ENCODE measurements at places on chromosomes 3 and 15.

GRCh38 chr3:124964387-124964786, 29.8 kb upstream of the MUC13 start:
- no peak for DNase-seq

- DNase-seq = no peak
Measured at GRCh38 chr3:46714728-46715506, 2.8 kb downstream of the PRSS50 start.

GRCh38 chr3:60030982-60031381, 981.2 kb upstream of the CFAP20DC start:
- no peak for DNase-seq

DNA sequence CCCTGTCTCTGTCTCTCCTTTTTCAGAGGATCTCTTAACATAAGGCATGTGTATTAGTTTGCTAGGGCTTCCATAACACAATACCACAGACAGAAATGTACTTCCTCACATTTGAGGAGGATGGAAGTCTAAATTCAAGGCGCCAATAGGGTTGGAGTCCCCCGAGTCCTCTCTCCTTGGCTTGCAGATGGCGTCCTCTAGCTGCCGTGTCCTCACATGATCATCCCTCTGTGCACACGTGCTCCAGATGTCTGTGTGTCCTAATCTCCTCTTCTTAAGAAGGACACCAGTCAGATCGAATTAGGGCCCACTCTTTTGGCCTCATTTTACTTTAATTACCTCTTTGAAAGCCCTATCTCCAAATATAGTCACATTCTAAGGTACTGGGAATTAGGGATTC, 23.0 kb upstream of the BFSP2 start:
- no peak for DNase-seq

- DNase-seq = no peak
Measured at GRCh38 chr3:4447295-4447999, 19.6 kb downstream of the SUMF1 start.

DNA sequence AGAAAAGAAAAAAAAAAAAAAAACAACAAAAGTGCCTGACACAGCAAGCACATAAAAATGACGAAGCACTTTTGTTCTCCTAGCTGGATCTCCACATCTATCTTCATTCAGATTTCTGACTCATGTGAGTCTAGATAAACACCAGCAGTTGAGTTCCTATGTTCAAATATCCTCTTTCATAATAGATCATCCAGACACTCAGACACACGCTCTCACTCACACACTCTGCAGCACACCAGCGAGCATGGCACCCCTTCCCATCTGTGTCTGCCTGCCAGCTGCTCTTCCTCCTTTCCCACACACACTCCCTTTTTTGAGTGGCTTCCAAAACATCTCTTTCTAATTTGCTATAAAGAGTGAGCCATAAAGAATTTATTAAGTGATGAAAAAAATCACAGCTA, 19.8 kb upstream of the CELF6 start:
- DNase-seq = no peak

DNA sequence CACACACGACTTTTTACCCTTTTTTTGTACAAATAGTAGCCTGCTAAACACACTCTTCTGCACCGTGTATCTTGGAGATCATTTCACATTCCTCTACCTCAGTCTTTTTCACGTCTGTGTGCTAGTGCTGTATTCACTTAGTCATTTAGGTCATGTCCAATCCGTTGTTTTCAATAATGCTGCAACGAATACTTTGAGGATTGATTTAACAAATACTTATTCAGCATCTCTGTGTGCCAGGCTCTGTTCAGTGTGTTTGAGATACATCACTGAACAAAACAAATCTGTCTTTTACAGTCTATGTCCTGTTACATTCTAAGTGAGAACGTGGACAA, 882 bp downstream of the JMJD7 start:
- DNase-seq = no peak

- no peak for DNase-seq
Measured at GRCh38 chr3:13792512-13793371, 87.1 kb downstream of the WNT7A start.

GRCh38 chr15:60546744-60547143, 67.8 kb upstream of the ICE2 start:
- DNase-seq = no peak

DNA sequence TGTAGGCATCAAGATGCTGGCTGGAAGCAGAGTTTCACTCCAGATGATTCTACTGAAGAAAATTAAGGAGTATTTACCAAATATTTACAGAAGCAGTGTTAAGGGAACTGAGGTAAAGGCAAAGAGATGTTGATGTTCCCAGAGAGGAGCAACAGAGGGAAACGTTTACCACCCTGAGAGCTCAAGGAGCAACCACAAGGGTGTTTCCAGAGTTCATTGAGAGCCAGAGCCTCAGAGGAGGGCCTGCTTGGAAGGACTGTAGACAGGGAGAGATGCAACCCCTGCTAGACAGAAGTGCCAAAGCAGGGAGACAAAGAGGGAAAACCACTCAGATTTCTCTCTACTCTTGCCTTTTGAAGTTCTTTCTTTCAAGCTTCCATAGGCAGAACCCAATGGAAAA, 474.5 kb downstream of the RBMS3 start:
- no peak for DNase-seq

GRCh38 chr3:8607234-8608040, 37.2 kb downstream of the SSUH2 start:
- no peak for DNase-seq

GRCh38 chr3:16460886-16461285, 52.6 kb downstream of the RFTN1 start:
- no peak for DNase-seq

DNA sequence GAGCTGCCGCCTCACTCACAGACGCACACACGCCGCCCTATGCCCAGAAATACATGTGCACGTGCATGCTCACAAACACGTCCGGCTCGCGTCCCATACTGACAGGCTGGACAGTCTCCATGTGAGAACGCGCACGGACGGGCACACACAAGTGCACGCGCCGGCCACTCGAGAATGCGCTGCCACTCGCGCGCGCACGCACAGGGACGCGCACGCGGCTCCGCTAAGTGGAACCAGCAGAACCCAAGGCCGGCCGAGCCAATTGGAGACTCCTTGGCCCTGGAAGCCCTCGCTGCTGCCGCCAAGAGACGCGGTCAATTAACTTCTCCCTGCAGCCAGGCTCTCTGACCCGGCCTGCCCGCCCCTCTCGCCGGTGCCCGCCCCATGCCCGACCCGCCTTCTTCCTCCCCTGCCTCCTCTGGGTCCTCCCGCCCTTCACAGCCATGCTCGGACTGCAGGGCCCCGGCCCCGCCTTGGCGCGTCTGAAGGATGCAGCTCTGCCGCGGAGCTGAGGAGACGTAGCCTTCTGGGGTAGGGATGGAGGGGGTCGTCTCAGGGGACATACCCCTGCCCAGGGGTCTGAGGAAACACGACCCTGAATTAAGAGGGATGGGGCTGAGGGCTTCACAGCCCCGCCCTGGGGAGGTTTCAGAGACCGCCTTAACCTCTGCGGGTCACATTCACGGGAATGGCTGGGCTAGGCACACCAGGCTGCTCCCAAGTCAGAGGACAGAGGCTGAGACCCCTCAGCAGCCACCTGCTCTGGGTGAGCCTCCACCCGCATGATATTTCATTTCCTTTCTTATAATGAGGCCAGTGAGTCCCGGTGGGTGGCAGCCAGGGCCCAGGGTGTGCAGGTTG, 15.0 kb downstream of the PTH1R start:
- DNase-seq = no peak

DNA sequence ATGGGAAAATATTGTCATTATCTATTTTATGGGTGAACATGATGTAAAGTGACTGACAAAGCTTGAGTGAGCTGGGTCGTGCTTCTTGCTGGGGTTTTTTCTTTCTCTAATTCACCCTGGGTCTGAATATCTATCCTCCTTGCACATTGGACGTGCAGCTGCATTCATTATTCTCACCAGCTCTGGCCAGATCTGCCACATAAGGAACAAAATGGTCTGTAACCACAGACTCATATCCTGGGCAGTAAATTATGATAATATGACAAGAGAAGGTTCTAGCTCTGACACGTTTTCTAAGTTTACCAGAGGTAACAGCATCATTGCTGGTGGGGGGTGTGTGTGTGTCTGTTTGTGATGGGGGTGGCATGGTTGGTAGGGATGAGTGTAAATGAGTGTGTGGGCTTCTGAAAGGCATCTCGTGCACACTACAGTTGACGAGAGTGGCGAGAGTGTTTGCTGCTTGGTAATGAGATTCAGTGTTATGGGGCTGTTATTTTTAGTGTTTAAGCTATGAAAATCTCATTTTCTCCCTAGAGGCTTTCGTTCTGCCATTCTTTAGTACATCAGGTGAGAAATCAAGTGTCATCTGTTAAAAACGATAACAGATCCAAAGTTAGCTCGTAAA, 418.4 kb downstream of the PDCD6IP start:
- no peak for DNase-seq

- DNase-seq = no peak
Measured at GRCh38 chr3:131503320-131503635, 507 bp upstream of the MRPL3 start.

DNA sequence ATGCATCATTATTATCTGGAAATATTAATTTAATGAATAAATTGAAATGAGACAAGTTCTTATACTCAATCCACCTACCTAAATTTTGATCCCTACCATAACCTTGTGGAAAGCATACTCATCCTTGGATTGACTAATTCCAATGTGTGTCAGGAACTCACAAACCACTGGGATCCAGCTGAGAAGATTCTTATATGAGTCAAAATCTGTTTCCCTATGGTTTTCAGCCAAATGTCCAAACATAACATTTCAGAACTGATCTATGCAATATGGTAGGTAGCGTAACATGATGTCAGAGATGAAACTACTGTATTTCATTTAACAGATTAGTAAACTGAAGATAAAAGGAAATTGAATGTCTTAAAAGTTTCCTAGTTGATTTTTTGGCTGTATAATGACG, 250.0 kb downstream of the PLOD2 start:
- no peak for DNase-seq

DNA sequence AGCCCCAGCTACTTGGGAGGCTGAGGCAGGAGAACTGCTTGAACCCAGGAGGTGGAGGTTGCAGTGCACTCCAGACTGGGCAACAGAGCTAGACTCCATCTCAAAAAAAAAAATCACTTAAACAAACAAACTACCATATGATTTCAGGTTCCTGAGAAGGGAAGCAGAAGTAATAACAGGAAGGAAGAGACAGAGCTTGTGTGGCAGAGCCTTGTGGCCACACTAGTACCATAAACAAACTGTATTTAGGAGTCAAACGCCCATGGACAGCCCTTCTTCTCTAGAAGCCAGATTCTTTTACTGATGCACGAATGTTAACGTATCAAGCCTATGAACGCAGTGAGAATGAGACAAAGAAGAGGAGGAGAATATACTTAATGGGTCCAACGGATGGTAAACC, 12.0 kb downstream of the MTMR10 start:
- DNase-seq = no peak

DNA sequence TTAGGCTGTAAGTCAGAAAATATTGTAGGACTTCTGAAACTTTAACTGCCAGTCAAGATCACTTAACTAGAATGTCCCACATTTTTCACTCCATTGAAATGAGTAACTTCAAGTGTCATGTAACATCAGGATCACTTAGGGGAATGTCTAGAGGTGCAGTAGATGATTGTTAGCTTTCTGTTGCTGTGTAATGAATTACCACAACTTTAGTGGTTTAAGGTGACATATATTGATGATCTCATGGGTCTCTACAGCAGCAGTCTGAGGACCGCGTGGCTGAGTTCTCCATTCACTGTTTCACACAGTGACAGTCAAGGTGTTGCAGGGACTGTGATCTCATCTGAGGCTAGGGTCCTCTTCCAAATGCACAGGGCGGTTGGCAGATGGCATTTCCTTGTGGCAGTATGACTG, 82.7 kb downstream of the SLC25A26 start:
- DNase-seq = no peak

- DNase-seq = no peak
Measured at GRCh38 chr3:42473083-42473932, 29.1 kb upstream of the VIPR1 start.

DNA sequence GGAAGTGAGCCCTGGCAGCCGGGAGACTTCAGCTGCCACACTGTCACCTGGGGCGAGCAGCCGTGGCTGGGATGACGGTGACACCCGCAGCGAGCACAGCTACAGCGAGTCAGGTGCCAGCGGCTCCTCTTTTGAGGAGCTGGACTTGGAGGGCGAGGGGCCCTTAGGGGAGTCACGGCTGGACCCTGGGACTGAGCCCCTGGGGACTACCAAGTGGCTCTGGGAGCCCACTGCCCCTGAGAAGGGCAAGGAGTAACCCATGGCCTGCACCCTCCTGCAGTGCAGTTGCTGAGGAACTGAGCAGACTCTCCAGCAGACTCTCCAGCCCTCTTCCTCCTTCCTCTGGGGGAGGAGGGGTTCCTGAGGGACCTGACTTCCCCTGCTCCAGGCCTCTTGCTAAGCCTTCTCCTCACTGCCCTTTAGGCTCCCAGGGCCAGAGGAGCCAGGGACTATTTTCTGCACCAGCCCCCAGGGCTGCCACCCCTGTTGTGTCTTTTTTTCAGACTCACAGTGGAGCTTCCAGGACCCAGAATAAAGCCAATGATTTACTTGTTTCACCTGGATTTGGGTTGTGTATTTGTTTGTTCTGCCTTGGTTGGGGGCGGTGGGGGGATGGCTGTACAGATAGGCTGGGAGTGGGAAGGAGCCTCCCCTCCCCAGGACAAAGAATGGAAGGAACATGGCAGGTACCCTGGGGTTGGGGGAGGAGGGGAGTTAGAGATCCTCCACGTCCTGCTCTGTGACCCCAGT, 2.9 kb upstream of the GRM2 start:
- no peak for DNase-seq

- DNase-seq = no peak
Measured at GRCh38 chr3:195815169-195815771, 3.5 kb upstream of the MUC4 start.

GRCh38 chr15:91593067-91593466, 260.4 kb upstream of the SLCO3A1 start:
- no peak for DNase-seq

GRCh38 chr3:33438284-33438668, 1.9 kb downstream of the UBP1 start:
- DNase-seq = no peak

DNA sequence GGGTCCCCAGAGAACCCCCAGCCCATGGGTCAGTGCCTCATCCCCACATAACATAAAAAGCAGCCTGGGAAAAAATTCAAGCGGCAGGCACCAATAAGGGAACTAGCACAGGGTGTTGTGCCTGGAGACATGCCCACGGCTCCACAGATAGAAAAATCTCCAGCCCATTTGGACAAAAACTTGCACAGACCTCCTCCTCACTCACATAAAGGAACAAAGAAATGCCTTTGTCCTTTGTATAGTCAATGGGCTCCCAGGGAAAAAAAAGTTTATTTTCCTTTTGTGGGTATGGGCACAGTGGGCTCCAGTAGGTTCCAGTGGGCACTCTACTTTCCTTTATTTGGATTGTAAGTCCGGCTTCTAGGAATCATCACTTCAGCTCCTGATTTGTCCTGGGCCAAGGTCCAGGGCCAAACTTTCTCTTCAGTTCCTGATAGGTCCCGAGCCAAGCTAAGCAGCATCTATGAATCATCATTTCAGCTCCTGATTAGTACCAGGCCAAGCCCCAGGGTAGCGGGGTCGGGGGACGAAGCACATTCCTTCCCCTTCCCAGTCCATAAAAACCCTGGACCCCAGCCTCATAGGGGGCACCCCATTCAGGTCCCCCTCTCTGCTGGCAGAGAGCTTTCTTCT, 1.6 kb upstream of the DNAH12 start:
- DNase-seq = no peak

All from stimulated activated CD4-positive, alpha-beta T cell treated with anti-CD3 and anti-CD28 coated beads, TNF-alpha, amount 100 ng/mL, for 4 hours (primary cell).